Stimulated activated naive B cell treated with anti-CD40 and anti-IgM and Interleukin-4, amounts not matched to agents 10 μg/mL and 1 μg/mL and 100 μg/mL, for 72 hours (primary cell): ENCODE measurements at places on chromosomes 3 and 15.

DNA sequence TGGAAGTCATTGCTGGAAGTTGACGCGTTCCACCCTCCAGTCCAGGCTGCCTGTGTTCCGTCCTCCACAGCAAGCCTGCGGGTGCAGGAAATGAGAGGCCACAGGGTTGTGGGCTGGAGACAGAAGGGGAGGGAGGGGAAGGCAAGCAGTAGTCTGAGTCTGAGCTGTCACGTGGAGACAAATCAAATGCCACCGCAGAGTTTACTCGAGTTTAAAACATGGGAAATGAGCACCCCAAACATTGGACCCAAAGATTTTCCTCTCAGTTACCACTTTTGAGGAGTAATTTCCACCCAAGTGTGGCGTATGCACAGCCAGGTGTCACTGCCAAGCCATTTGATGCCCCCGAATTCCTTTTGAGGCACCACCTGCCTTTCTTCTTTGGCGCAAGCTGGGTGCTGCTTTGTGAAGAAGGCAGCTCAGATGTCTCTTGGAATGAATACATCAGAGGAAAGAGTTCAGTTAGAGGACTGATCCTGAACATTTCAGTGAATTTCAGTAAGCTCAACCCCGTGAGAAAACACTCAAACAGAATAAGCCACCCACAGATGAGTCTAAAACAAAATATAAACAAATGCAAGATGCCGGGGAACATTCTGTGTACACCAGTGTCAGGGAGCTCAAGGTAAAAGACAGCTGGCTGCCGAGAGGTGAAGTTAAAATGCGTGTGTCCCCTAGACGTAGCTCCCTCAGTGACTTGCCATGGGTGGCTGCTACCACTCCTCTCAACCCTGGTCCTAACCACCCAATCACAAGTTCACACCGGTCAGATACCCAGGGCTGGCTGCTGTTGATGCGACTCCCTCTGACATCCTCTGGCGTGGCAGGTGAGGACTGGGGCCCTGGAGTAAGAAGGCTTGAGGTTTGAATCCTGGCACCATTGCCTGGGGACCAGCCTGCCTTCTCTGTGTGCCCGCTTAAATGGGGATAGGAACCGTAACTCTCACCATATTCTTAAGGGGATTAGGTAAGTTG is 203.8 kb downstream of the UACA start:
- no peaks in the 10 kb centered on the region for H3K4me1 ChIP-seq
- H3K4me3 ChIP-seq = no peak overlapping the region
- no peaks in the 10 kb centered on the region for H3K36me3 ChIP-seq
- H3K27me3 ChIP-seq = peaks cover 12% of the 10 kb centered on the region

- H3K4me1 ChIP-seq = no peaks in the 10 kb centered on the region
- H3K4me3 ChIP-seq = no peak overlapping the region
- H3K27me3 ChIP-seq = peaks cover 6% of the 10 kb centered on the region
These were observed 57.8 kb downstream of the WNT7A start for GRCh38 chr3:13822042-13822441.

DNA sequence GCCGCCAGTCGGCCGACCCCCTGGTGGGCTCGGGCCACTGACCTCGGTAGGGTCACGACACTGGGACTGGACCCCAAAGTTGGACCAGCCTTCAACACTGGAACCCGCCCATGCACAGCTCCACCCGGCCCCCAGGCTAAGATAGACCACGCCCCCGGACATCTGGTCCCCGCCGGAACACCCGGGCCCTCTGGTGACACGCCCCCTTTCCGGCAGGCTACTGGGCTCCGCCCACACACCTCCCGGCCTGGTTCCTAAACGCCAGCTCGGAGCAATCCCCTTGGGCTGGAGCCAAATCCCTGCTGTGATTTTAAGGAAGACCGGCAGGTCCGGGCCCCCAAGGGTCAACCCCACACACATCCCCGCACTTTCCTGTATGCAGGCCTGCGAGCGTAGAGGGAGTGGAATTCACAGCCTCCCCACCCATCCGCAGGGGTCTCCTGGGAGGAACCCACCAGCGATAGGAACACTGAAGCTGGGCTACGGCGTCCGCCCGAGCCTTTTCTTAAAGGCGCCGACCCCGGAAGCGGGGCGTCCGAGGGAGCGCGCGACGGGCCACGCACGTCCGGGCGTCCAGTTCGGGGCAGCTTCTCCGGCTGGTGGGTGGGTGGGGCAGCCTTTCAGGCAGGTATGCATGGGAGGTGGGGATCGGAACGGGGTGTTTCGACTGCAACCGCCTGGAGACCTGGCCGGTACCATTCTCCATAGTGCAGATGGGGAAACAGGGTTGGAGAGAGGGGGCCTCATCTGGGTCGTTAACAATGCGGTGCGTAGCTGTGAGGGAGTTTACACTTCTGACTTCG is at the start of gene HEMK1:
Gene HEMK1 (plus strand): TSS at position 576 of the 803 bp plus-strand sequence. CDS start 1,583 bp downstream, outside the sequence.
- H3K4me3 ChIP-seq = peak within 1 kb of the TSS; percentile 97
- H3K36me3 ChIP-seq = peaks cover 34% of the 10 kb centered on the region
- peaks cover 63% of the 10 kb centered on the region for H3K4me1 ChIP-seq
- peak; percentile 96 for DNase-seq
- peak within 1 kb of the TSS; percentile 96 for H3K27ac ChIP-seq

DNA sequence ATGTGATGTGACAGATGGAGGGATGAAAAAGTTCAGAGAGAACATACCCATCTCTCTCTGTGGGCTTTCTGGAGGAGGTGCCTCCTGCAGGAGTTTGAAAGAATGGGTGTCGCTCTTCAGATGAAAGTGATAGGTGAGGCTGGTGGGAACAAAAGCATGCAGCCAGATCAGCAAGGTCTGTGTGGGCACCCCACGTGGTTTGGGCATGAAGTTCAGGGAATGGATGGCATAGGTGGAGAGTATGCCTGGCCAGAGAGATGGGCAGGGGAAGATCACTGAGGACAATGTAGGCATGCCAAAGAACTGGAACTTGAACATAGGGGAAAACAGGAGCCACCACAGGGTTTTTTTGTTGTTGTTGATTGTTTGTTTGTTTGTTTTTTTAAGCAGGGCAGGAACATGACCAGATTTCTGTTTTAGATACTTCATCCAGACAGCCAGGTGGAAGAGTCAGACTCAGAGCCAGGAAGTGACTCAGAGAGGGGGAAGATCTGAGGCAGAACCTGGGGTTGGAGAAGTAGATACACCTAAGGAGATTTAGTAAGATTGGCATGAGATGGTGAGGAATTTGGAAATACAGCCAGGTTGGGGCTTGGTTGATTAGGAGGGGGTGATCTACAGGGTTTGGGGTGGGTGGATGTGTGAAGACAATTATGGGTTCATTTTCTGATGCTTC is 64.8 kb upstream of the CLSTN2 start:
- DNase-seq = no peak
- H3K36me3 ChIP-seq = no peaks in the 10 kb centered on the region
- H3K4me3 ChIP-seq = no peak overlapping the region

DNA sequence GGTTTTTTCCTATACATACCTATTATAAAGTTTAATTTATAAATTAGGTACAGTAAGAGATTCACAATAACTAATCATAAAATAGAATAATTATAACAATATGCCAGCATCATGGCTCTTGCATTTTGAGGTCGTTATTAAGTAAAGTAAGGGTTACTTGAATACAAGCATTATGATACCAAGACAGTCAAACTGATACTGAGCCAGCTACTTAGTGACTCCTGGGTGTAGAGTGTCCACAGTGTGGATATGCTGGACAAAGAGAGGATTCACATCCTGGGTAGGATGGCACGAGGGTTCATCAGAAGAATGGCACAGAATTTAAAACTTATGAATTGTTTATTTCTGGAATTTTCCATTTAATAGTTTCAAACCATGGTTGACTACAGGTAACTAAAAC is 157.2 kb upstream of the IL12A start:
- H3K27me3 ChIP-seq = no peaks in the 10 kb centered on the region
- DNase-seq = no peak
- no peak overlapping the region for H3K27ac ChIP-seq
- no peaks in the 10 kb centered on the region for H3K4me1 ChIP-seq

DNA sequence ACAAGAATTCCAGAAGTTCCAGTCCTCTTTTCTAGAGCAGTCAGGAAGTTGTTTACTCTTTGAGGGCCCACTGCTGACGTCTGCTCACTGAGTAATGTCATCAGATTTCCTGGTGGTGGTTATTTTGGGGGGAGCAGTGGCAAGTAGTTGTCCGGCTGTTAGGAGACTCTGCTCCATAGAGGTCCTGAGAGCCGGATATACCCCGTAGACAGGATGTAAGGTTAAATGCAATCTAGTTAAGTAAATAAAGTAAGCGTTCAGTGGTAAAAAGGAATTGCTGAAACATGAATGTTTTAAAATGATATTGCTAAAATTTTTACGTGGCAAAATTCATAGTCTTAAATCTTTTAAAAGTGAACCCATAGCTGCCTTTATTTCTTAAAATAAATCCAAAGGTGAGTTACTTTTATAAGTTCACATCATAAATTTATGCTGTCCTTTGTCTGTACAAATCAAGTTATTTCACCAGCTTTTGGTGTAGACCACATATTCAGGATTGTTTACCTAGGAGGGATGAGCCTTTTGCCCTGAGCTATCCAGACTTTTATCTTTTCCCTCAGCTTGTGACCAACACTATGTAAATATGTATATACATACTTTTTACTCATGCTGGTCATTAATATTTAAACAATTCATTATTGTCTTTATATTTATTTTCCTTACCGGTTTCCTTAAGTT is 65.8 kb downstream of the PDE8A start:
- peak overlapping the region; percentile 20 for H3K27ac ChIP-seq
- peaks cover 3% of the 10 kb centered on the region for H3K36me3 ChIP-seq
- no peak overlapping the region for H3K4me3 ChIP-seq
- no peaks in the 10 kb centered on the region for H3K27me3 ChIP-seq

GRCh38 chr15:99429681-99430081 is 136.1 kb upstream of the MEF2A start:
- peaks cover 56% of the 10 kb centered on the region for H3K4me1 ChIP-seq
- H3K4me3 ChIP-seq = no peak overlapping the region
- no peak overlapping the region for H3K27ac ChIP-seq
- no peaks in the 10 kb centered on the region for H3K27me3 ChIP-seq
- H3K36me3 ChIP-seq = peaks cover 6% of the 10 kb centered on the region
- DNase-seq = no peak

DNA sequence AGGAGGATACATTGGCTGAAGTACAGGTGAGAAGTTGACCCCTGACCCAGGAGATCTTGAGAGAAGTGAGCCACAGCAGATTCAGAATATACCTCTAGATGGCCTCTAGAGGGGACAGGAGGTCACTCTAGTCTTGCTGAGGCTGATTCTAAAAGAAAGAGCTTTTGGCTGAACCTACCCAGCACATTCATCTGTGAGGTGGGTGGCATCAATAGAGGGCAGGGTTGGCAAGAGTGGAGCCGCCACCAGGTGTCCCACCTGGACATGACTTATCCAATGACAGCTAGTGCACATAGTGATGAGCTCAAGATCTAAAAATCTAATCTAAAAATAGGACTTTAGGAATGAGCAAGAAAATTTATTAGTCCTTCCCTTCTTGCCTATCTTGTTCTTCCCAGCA is 51.6 kb downstream of the CYP19A1 start:
- peaks cover 4% of the 10 kb centered on the region for H3K27me3 ChIP-seq
- no peaks in the 10 kb centered on the region for H3K36me3 ChIP-seq
- H3K4me1 ChIP-seq = peaks cover 15% of the 10 kb centered on the region
- H3K27ac ChIP-seq = no peak overlapping the region
- DNase-seq = no peak

- H3K4me3 ChIP-seq = no peak overlapping the region
- H3K27ac ChIP-seq = no peak overlapping the region
- H3K36me3 ChIP-seq = no peaks in the 10 kb centered on the region
- DNase-seq = no peak
These were observed 127.2 kb downstream of the ARNT2 start for GRCh38 chr15:80531388-80531787.

- no peak for DNase-seq
- no peak overlapping the region for H3K4me3 ChIP-seq
- no peaks in the 10 kb centered on the region for H3K4me1 ChIP-seq
- H3K27me3 ChIP-seq = no peaks in the 10 kb centered on the region
These were observed 590.0 kb downstream of the EPHA3 start for GRCh38 chr3:89697321-89697916.

DNA sequence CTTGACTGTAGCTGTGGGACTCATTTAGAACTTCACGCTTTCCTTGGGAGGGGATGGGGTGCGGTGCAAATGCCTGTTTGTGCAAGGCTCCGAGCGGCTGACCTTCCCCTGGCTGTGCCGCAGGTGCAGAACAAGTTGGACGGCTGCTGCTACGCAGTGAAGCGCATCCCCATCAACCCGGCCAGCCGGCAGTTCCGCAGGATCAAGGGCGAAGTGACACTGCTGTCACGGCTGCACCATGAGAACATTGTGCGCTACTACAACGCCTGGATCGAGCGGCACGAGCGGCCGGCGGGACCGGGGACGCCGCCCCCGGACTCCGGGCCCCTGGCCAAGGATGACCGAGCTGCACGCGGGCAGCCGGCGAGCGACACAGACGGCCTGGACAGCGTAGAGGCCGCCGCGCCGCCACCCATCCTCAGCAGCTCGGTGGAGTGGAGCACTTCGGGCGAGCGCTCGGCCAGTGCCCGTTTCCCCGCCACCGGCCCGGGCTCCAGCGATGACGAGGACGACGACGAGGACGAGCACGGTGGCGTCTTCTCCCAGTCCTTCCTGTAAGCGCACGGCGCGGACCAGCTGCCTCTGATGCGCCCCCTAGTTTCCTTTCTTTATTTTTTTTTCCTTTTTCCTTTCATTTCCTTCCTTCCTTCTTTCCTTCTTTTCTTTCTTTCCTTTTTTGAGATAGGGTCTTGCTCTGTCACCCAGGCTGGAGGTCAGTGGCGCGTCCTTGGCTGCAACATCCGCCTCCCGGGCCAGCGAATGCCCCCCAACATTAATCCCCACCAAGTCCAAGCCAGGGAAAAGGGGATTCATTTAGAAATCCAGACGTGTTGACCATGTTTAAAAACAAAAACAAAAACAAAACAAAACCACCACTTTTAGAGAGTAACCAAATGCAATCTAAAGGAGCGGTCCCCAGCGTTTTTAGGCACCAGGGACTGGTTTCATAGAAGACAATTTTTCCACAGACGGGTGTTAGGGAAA is 42.7 kb downstream of the EIF2AK4 start:
- H3K4me1 ChIP-seq = peaks cover 3% of the 10 kb centered on the region
- no peaks in the 10 kb centered on the region for H3K27me3 ChIP-seq
- DNase-seq = no peak
- peaks cover 45% of the 10 kb centered on the region for H3K36me3 ChIP-seq

- DNase-seq = no peak
- H3K27ac ChIP-seq = peak overlapping the region; percentile 69
- H3K36me3 ChIP-seq = peaks cover 42% of the 10 kb centered on the region
- no peaks in the 10 kb centered on the region for H3K27me3 ChIP-seq
- H3K4me1 ChIP-seq = peaks cover 20% of the 10 kb centered on the region
These were observed 60.3 kb downstream of the SLC6A6 start for GRCh38 chr3:14462738-14463137.

- no peaks in the 10 kb centered on the region for H3K27me3 ChIP-seq
- H3K27ac ChIP-seq = no peak overlapping the region
- no peak overlapping the region for H3K4me3 ChIP-seq
- peak; percentile 32 for DNase-seq
These were observed 29.8 kb upstream of the SENP5 start for GRCh38 chr3:196837819-196838420.

- H3K4me1 ChIP-seq = peaks cover 2% of the 10 kb centered on the region
- no peaks in the 10 kb centered on the region for H3K36me3 ChIP-seq
- DNase-seq = no peak
These were observed 12.3 kb downstream of the CPNE9 start for GRCh38 chr3:9715764-9716437.

GRCh38 chr15:60397772-60398445 is at the start of gene ANXA2:
Gene ANXA2, minus strand, starts transcription at chr15:60397986. Its CDS starts 11,911 bp downstream, at chr15:60386075.
- peak; percentile 63 for DNase-seq
- peaks cover 35% of the 10 kb centered on the region for H3K36me3 ChIP-seq
- H3K27me3 ChIP-seq = no peaks in the 10 kb centered on the region
- peak within 1 kb of the TSS; percentile 94 for H3K27ac ChIP-seq
- H3K4me3 ChIP-seq = peak within 1 kb of the TSS; percentile 82
- H3K4me1 ChIP-seq = peaks cover 47% of the 10 kb centered on the region

GRCh38 chr3:156976933-156977332 is 150.8 kb downstream of the LEKR1 start:
- DNase-seq = no peak
- peaks cover 24% of the 10 kb centered on the region for H3K4me1 ChIP-seq
- peak overlapping the region; percentile 38 for H3K27ac ChIP-seq
- H3K36me3 ChIP-seq = no peaks in the 10 kb centered on the region
- H3K4me3 ChIP-seq = no peak overlapping the region
- H3K27me3 ChIP-seq = no peaks in the 10 kb centered on the region
